ENCODE measurements at places on chromosomes 1 and 21.
A peak's percentile ranks its signal among the peaks of the same experiment; 100 is the strongest.

GRCh38 chr1:212952641-212952976, 2.3 kb downstream of the VASH2 start:
- DNase-seq: no peak

DNA sequence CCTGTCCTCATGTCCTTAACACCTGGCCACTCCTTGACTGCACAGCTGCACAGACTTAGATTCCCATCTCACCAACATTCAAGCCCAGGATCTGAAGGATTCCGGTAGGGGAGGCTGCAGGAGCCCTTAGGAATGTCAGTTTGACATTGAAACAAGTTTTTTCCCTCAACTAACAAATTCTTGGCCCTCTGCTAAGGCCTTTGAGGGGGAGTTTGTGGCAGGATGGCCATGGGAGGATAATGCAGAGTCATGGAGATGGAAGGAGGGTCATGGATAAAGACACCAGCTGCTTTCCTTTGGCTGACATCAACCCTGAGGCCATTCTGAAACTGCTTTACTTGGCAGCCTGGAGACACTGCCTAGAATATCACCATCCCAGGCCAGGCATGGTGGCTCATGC, 63.4 kb upstream of the PPP2R5A start:
- no peak for DNase-seq

DNA sequence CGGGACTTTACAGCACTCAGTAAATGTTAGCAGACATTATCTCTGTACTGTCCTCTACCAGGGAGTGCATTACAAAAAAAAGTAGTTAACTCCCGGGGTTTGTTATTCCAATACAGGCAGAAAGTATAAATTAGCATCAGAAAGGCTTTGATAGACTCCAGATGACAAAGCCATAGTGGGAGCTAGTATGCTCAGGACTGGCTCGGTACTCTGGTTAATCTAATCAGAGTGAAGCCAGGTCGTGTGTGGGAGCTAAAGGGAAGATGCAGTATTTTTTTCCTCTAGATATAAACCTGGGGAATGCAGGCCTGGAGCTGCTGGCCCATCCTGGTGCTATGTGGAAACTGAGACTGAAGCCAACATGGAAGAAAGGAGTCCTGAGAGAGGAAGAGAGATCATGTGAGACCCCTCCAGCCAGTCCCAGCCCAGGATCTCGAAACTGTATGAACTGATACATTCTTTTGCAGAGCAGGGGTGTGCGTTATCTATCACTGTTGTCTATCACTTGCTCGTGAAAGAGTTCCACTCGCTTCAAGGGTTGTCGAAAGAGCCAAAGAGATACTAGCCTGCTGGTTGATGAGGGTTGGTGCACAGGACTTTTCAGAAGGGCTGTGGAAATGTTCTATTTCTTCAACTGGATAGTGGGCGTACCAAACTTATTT, 125.8 kb downstream of the PLPP3 start:
- DNase-seq: no peak

DNA sequence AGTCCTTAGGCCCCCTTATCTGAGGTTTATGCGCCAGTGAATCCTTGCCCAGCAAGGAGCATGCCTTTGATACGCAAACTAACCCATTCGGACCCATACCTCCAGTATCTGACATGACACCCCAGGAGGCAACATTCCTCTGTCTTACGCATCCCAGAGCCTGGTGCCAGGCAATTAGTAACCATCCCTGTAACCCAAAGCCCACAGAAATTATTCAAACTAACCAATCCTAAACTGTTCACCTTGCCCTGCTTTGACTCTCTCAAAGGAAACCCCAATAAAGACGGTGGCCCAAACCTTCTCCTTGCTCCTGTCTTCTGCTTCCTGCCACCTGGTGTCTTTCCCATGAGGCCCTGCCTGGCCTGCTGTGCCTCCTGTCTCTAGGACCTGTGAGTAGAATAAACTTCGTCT, 36.4 kb downstream of the ZNF496 start:
- DNase-seq: no peak

GRCh38 chr1:58664881-58665280, 35.0 kb downstream of the MYSM1 start:
- no peak for DNase-seq

- DNase-seq: no peak
Measured at GRCh38 chr1:248872752-248873408, 14.0 kb upstream of the ZNF692 start.

GRCh38 chr1:111990878-111991718, 1.6 kb upstream of the KCND3 start:
- no peak for DNase-seq

DNA sequence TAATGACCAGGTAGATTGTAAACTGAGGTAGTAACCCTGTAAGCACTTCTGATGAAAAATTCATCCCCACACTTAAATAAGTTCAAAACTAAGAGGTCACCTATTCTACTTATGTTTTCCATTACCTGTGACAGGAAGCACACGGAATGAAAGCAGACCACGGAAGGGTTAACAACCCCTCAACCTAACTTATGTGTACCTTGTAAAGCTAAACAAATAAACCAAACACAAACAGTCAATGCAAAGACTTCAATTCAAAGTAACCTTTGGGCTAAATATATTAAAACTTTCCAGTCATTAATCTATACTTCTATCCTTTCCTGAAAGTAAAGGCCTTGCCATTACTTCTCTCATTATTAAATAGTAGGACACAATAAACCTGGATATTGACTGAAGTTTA, 7.0 kb downstream of the PPP1R15B start:
- no peak for DNase-seq

DNA sequence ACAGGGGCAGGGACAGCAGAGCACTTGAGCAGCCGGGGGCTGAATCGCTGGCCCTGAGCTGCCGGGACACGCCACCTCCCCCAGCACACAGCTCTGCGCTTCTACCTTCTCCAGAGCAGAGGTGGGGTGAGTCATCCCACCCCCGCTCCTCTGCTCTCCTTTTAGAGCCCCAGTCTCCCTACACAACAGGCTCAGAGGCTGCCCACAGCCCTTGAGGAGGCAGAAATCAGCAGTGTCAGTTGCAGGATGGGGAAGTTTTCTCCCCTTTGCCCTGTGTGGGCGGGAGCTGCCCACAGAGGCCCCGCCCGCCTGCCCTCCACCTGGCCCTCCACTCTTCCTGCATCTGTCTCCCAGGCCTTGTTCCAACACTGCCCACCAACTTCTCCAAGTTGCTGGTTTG, 94.6 kb downstream of the STUM start:
- DNase-seq: peak; percentile 43

- DNase-seq: no peak
Measured at GRCh38 chr21:41684381-41685245, 82.2 kb downstream of the RIPK4 start.

- no peak for DNase-seq
Measured at GRCh38 chr1:108570128-108570527, 10.2 kb downstream of the EEIG2 start.

GRCh38 chr1:225655509-225656258, 2.8 kb upstream of the ENAH start:
- no peak for DNase-seq

- no peak for DNase-seq
Measured at GRCh38 chr21:45098867-45099266, 24.5 kb downstream of the ADARB1 start.

DNA sequence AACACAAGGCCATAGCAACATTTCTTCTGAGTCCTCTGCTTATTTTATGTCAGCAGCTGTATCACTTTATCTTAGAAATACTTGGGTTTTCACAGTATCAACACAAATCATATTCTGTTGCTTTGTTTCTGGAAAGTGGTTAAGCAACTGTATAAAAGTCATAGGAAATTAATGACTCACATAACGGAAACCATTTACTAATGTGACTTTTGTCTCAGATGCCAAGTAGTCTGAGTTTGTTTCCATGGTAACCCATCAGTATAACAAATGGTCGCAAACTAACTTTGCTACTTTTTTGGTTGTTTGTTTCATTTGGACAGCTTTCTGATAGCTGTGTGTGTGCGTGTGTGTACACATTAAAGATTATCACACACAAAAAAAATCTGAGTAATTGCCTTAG, 31.1 kb downstream of the EEIG2 start:
- peak; percentile 17 for DNase-seq

- no peak for DNase-seq
Measured at GRCh38 chr1:61496501-61496900, 228.4 kb downstream of the TM2D1 start.

- DNase-seq: no peak
Measured at GRCh38 chr1:232462213-232462612, 167.7 kb downstream of the SIPA1L2 start.

DNA sequence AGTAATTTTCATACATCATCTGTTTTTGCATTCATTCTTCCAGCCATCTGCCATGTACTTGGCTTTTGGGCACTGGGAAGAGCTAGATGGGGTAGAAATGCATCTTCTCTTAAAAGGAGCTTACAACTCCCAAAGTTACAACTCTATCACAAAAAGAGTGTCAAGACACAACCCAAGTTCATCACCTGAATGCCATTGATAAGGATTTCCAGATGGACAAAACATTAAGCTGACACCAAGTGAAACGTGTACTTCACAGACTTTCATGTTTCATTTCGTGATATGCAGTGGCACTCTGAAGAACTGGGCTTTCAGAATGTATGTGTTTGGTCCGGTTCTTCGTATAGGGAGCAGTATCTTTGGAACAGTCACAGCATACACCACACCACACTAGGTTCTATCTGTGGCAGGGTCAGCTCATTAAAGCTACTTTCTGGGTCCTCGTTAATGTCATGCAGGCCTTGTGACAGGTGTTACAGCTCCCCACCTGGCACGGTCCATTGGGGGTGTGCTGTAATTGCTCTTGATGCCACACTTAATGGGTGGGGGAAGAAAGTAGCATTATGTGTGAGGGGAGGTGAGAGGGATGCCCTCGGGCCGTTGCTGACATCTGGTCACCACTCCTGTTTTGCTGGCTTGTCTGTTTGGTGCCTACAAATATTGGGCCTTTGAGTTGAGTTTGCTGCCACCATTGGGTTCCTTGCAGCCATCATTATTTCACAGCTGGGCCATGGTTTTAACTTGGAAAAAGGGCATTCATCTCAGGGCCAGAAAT, 164.9 kb downstream of the NFIA start:
- no peak for DNase-seq

GRCh38 chr1:50702395-50702794, 257.7 kb downstream of the FAF1 start:
- DNase-seq: no peak

DNA sequence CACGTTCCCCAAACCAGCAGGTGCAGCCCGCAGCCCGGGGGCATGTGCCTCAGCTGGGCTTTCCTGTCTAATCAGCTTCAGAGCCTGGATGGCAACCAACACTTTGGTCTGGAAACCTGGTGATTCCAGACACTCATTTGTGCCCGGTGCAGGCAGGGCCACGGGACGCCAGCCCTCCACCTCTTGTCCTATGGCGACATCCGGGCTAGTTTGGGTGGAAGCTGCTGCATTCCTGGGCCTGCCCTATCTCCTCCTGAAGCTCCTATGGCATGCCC, 111.8 kb downstream of the WDR4 start:
- no peak for DNase-seq

DNA sequence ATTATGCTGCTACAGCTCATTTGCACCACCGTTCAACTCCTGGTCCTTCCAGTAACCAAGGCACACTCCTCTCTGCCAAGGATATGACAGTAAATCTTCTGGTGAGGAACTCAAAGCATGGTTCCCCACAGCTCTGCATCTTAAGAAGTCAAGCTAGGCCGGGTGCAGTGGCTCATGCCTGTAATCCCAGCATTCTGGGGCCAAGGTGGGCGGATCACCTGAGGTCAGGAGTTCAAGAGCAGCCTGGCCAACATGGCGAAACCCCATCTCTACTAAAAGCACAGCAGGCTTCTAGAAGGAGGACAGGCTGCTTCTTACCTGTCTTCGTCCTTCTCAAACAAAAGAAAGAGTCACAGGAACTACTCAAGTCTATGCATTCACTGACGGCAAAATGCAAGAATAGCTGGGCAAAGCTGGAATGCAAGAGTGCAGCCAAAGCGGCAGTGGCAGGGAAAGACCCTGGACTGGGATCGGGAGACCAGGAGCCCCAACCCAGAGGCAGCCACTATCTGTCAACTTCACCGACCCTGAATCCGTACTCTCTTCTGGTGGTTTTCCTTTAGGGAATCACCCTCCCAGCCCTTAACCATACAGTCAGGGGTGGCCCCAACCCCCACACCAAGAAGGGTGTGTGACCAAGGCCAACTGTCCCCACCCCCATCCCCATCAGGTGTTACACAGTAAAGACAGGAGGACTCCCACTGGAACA, 75.5 kb downstream of the NPHP4 start:
- DNase-seq: no peak
